ENCODE measurements at places on chromosomes 6 and 20. TPM values are rescaled to one million over a fixed set of nuclear protein-coding genes. Genes with fewer than 3 reads are reported as not detected.

Gene ZC2HC1B
- total RNA-seq: not detected

Gene MROH8
- 0.70 TPM for total RNA-seq

Gene MLN
- not detected for total RNA-seq

Gene KCNQ5
- 1.4 TPM for total RNA-seq

Gene SLC17A4
- not detected for total RNA-seq

Gene SIRPB1
- total RNA-seq: 0.47 TPM

Gene FLRT3
- total RNA-seq: 2.6 TPM

Gene CTCFL
- total RNA-seq: 0.04 TPM

Gene BPIFB4
- total RNA-seq: not detected

Gene FNDC11
- total RNA-seq: 0.14 TPM

Gene GLP1R
- not detected for total RNA-seq

Gene GJA10
- total RNA-seq: not detected

Gene PTGIS
- 0.02 TPM for total RNA-seq

Gene RGL2
- total RNA-seq: 12.5 TPM

Gene GMEB2
- total RNA-seq: 10.5 TPM

Gene ATP6V1G2
- 0.78 TPM for total RNA-seq

Gene RGS17
- 7.3 TPM for total RNA-seq

Gene USP49
- total RNA-seq: 1.2 TPM

Gene MMS22L
- total RNA-seq: 9.9 TPM

Gene FAM83D
- 65.2 TPM for total RNA-seq

Gene CNKSR3
- total RNA-seq: 13.0 TPM

Gene CST4
- not detected for total RNA-seq
